SJSA1 (cell line): ENCODE measurements at places on chromosomes 2 and 18. TPM values are rescaled to one million over a fixed set of nuclear protein-coding genes. Genes with fewer than 3 reads are reported as not detected.

The TLX2 gene
- total RNA-seq: not detected in 2 replicates

DNA sequence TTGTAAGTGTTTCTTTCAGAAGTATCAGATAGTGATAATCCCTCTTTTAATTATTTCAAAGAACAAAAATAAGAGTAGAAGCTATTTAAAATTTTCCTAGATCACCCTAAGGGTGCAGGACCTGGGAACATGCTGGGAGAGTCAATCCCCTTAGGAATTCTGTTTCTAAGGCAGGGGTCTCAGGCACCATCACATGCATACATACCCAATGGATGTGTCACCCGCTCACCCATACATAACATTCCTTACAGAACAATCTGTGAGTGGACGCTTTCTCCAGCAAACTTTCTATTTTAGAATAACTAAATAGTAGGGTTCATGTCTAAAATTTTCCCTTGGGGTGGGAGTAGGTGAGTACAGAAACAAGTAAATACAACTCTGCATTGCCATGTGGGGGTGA, 8.4 kb downstream of the DSEL start:
- H3K27ac ChIP-seq: no peak overlapping the region
- H3K4me1 ChIP-seq: no peaks in the 10 kb centered on the region
- H3K4me3 ChIP-seq: no peak overlapping the region
- DNase-seq: no peak

DNA sequence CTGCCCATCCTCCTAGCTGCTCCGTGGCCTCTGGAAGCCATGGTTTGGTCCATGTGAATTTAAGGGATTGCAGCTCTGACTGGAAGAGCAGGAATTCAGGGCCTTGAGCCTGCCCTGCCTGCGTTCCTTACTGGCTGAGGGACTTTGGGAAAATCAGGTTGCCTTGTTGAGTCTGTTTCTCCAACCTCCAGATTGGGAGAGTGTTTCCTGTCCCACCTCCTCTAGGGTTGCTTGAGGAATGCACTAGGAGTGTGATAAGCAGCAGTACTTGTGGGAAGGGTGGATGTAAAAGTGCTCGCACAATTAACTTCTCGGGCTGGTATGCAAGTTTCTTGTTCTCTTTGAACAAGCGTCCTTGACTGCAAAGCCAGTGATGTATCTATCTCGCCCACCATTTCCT, 84.4 kb upstream of the YWHAQ start:
- H3K36me3 ChIP-seq: no peaks in the 10 kb centered on the region
- no peaks in the 10 kb centered on the region for H3K4me1 ChIP-seq
- H3K27me3 ChIP-seq: no peaks in the 10 kb centered on the region
- H3K27ac ChIP-seq: no peak overlapping the region
- H3K4me3 ChIP-seq: no peak overlapping the region

The COX5B gene
- total RNA-seq: 233 and 275 TPM in 2 replicates

The PLA2R1 gene
- total RNA-seq: 1.9 and 2.3 TPM in 2 replicates

The CIB4 gene
- total RNA-seq: not detected in 2 replicates

DNA sequence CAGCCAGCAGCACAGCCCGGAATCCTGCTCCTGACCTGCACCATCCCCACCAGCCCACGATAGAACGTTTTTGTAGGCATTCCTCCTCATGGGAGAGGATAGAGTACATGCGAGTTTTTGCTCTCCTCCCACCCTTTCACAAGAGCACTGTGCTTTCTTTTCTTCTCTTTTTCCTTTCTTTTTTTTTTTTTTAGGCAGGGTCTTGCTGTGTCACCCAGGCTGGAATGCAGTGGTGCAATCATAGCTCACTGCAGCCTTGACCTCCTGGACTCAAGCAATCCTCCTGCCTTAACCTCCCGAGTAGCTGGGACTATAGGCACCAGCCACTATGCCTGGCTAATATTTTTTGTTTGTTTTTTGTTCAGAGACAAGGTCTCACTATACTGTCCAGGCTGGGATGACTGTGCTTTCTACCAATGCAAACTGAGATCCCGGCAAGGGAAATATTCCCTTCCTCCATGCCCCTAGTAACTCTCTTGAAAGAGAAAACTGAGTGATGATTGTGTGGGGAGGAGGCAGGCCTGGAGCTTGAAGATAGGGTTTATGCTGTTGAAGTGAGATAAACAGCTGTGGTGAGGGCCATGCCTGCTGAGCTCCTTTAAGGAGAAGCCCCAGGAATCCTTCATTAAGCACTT, 82.6 kb upstream of the TXNDC2 start:
- no peaks in the 10 kb centered on the region for H3K27me3 ChIP-seq
- peaks cover 3% of the 10 kb centered on the region; the same call in 1 of the 2 replicates for H3K36me3 ChIP-seq
- DNase-seq: no peak
- H3K27ac ChIP-seq: no peak overlapping the region

The SERPINB5 gene
- not detected in 2 replicates for total RNA-seq

GRCh38 chr2:22817197-22817596, 567.8 kb upstream of the KLHL29 start:
- no peak for DNase-seq
- H3K36me3 ChIP-seq: no peaks in the 10 kb centered on the region
- H3K4me3 ChIP-seq: no peak overlapping the region

- no peaks in the 10 kb centered on the region for H3K27me3 ChIP-seq
- H3K36me3 ChIP-seq: peaks cover 39% of the 10 kb centered on the region
- DNase-seq: no peak
Measured at GRCh38 chr2:229852565-229852964, 69.2 kb downstream of the TRIP12 start.

The ELOA2 gene
- total RNA-seq: not detected in 2 replicates

DNA sequence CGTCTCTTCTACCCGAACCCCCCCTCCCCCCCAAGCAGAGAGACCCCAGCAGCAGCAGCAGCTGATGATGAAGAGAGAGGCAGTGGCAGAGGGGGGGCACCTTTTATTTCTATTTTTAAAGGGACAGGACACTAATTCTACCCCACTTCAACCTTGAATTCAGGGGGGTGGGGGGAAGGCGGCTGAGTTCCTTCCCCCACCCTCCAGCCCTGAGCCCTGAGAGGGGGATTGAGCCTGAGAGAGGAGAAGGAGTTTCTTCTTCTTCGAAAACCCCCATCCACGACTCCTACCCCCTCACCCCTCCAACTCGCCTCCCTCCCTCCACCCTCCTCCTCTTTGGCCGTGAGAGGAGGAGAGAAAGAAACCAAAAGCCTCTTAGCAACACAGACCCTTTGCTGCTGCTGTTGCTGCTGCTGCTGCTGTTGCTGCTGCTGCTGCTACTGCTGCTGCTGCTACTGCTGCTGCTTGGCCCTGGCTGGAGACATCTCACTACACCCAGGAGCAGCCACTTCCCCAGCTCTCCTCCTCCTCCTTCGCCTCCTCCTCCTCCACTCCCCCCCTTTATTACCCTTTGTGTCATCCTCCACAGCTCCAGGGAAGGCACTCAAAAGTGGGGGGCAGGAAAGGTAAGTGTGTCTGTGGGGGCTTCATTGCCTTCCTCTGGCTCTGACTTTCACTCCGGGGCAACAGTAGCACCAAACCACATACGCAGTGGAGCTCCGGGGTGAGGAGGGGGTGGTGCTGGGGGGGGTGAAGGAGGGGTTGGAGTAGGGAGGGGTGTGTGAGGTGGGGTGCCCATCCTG, at the start of gene MBD5:
Gene MBD5 (plus strand): TSS at position 33 of the 803 bp plus-strand sequence.
- no peaks in the 10 kb centered on the region for H3K27me3 ChIP-seq
- DNase-seq: no peak
- peaks cover 3% of the 10 kb centered on the region; the same call in 1 of the 2 replicates for H3K36me3 ChIP-seq

GRCh38 chr2:168427451-168427850, 28.6 kb upstream of the CERS6 start:
- no peak overlapping the region for H3K27ac ChIP-seq
- H3K4me3 ChIP-seq: no peak overlapping the region
- H3K4me1 ChIP-seq: no peaks in the 10 kb centered on the region
- DNase-seq: no peak

The ARHGEF33 gene
- not detected in 2 replicates for total RNA-seq

DNA sequence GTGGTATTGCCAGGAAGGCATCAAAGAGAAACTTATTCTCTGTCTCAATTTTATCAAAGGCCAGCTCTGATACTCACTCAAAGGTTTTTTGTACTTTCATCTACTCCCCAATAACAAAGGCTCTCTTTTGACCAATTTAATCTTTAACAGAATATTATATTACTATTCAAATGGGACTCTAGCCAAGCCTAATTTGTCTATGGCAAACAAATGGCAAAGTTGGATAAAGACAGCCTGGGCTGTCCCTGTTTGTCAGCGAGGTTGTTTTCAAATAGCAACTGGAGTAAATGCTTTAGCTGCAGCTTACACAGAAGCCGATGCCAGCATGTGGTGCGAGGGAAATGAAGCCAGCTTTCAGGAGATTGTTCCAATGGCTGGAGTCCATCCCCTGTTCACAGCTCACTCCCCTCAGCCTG, 80.1 kb upstream of the CTNNA2 start:
- no peaks in the 10 kb centered on the region for H3K36me3 ChIP-seq
- H3K4me1 ChIP-seq: no peaks in the 10 kb centered on the region
- H3K27me3 ChIP-seq: no peaks in the 10 kb centered on the region
- no peak for DNase-seq

DNA sequence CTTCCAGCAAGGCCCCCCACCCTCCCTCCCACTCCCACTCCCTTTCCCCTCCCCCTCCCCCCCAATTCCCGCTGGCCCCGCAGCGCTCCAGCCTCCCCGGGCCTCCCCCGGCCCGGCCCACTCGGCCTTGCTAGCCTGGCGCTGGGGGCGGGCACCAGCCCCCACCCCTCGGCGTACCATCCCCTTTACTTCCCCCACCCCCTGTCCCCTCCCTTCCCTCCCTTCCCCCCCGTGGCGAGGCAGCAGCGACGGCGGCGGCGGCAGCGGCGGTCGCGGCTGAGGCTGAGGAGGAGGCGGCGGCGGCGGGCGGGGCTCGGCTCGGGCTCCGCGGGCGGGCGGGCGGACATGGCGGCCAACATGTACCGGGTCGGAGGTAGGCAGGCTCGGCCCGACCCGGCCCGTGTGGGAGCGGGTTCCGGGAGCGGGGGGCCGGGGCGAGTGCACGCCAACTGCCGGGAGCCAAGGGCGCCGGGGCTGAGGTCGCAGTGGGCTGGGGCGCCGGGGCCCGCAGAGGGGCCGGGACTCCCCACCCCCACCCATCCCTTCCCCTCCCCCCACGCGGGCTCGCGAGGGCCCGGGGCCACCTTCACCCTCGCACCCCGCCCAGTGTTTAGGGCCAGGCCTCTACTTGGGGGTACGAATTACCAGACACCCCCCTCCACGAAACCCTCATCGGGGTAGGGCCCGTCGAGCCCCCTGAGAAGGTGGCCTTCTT, at the start of gene MTA3:
Gene MTA3 (plus strand): TSS at position 232 of the 715 bp plus-strand sequence. CDS start 114 bp downstream, at position 346.
- peak; percentile 20 for DNase-seq
- peaks cover 26% of the 10 kb centered on the region for H3K4me1 ChIP-seq
- H3K27me3 ChIP-seq: no peaks in the 10 kb centered on the region
- peak within 1 kb of the TSS; percentile 71 for H3K4me3 ChIP-seq

DNA sequence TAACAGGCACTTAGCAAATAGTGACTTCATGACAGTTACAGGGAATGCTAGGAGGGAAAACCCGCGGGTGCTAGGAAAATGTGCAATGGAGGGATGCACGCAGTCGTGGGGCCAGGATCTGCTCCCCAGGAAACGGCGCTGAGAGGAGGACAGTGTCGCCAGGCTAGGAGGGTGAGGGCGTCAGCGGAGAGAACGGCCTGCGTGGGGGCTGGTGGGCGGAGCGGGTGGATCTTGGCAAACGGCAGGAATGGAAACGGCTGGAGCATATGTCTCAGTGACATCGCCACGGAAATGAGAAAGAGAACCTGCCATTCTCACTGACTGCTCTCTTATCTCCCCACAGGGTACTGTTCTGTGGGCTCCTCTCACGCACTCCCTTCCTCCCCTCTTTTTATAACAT, 478.5 kb upstream of the ID2 start:
- H3K4me3 ChIP-seq: no peak overlapping the region
- H3K27ac ChIP-seq: no peak overlapping the region
- no peak for DNase-seq
- H3K4me1 ChIP-seq: no peaks in the 10 kb centered on the region
- no peaks in the 10 kb centered on the region for H3K36me3 ChIP-seq
- H3K27me3 ChIP-seq: 0 out of 2 replicates have a peak, but pooled peaks cover 4% of the 10 kb centered on the region

The C18orf54 gene
- total RNA-seq: 5.3 and 10.2 TPM in 2 replicates

DNA sequence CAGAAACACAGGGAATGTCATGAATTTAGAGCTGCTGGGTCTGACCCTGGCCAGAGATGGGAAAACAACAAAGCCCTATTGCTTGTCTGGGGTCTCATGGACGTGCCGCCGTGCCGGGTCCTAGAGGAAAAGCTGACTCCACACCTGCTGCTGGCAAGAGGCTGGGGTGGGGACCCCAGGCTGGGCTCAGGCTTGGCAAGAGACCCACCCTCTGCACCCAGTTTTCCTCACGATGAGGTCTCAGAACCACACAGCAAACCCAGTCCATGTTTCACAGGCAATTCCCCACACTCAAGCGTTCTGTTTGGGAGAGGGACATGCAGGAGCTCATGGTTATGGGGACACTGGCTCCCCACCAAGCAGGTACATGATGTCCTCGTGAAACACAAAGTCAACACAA, 367.3 kb upstream of the SALL3 start:
- H3K4me1 ChIP-seq: no peaks in the 10 kb centered on the region
- H3K36me3 ChIP-seq: no peaks in the 10 kb centered on the region
- no peaks in the 10 kb centered on the region for H3K27me3 ChIP-seq

- no peak overlapping the region for H3K4me3 ChIP-seq
- H3K36me3 ChIP-seq: no peaks in the 10 kb centered on the region
- no peaks in the 10 kb centered on the region for H3K27me3 ChIP-seq
- no peaks in the 10 kb centered on the region; the same call in 1 of the 2 replicates for H3K4me1 ChIP-seq
Measured at GRCh38 chr18:7772510-7772888, 205.4 kb downstream of the PTPRM start.

GRCh38 chr2:2689306-2689705, 358.2 kb upstream of the MYT1L start:
- no peaks in the 10 kb centered on the region for H3K4me1 ChIP-seq
- no peak overlapping the region for H3K4me3 ChIP-seq
- H3K27ac ChIP-seq: no peak overlapping the region
- no peaks in the 10 kb centered on the region for H3K36me3 ChIP-seq
- DNase-seq: no peak

The POTEE gene
- total RNA-seq: 0.05 TPM in 1 of 2 replicates, not detected in the other

The C2orf78 gene
- total RNA-seq: 0.03 TPM in 1 of 2 replicates, not detected in the other

DNA sequence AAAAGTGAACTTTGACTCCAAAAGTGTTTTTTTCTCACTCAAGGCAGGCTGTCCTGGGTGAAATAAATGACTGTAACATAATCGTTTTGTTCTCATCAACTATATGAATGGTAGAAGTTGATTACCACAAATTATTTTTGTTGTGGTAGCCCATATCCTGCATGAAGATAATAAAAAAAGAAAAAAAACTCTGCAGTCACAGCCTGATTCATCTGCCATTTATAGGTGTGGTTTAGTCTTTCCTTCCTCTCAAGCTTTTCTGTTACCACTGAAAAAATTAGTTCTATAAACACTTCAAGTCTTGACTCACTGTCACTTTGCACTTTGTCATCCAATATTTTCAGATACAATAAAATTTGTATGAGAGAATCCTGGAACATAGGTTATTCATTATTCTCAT, 522.0 kb downstream of the PLCL1 start:
- H3K27me3 ChIP-seq: peaks cover 3% of the 10 kb centered on the region
- no peak overlapping the region for H3K4me3 ChIP-seq
- no peaks in the 10 kb centered on the region for H3K4me1 ChIP-seq
- no peaks in the 10 kb centered on the region for H3K36me3 ChIP-seq

GRCh38 chr2:230129343-230129742, 60.6 kb upstream of the SLC16A14 start:
- no peaks in the 10 kb centered on the region for H3K36me3 ChIP-seq
- no peaks in the 10 kb centered on the region for H3K27me3 ChIP-seq
- no peaks in the 10 kb centered on the region for H3K4me1 ChIP-seq
- no peak for DNase-seq

- no peak overlapping the region for H3K27ac ChIP-seq
- H3K4me3 ChIP-seq: no peak overlapping the region
- H3K4me1 ChIP-seq: no peaks in the 10 kb centered on the region
Measured at GRCh38 chr2:183495589-183496267, 371.5 kb downstream of the NUP35 start.
